ENCODE measurements at places on chromosomes 13 and 19.

DNA sequence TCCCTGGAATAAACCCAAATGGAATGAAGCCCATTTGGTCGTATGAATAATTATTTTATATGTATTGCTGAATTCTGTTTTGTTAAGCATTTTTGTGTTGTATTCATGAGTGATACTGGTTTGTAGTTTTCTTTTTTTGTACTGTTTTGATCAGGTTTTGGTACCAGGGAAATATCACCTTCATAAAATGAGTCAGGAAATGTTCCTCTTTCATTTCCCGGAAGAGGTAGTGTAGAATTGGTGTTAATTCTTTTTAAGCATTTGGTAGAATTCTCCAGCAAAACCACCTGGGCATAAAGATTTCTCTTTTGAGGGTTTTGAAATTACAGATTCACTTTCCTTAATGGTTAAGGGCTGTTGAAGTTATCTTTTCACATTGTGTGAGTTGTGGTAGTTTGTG, 13.3 kb downstream of the SPATA13 start:
- DNase-seq = no peak

DNA sequence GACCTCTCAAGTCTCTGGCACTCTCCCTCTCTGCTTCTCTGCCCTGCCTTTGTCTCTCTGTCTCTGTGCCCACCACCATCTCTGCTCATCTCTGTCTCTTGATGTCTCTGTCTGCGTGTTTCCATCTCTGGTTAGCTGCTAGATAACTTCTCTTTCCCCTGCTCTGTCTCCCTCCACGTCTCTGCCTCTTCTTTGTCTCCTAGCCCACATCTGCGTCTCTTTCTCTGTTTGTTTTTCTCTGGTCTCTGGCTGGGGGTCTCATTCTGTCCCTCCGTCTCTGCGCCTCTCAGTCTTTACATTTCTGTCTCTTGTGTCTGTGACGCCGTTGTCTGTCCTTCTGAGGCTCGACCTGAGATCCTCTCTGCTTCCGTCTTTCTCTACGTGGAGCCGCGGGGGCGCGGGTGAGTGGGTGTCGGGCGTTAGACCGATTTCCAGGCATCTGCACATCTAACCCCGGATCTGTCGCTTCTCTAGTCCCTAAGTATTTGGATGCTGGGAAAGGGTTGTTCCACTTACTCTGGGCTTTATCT, 386 bp downstream of the GIPR start:
- no peak for DNase-seq

- DNase-seq = no peak
These were observed 23.1 kb upstream of the ASPDH start for GRCh38 chr19:50536662-50537305.

GRCh38 chr13:46666727-46667456, 113.9 kb downstream of the LRCH1 start:
- DNase-seq = no peak

- no peak for DNase-seq
These were observed 467.9 kb downstream of the SLITRK1 start for GRCh38 chr13:83414393-83414792.

DNA sequence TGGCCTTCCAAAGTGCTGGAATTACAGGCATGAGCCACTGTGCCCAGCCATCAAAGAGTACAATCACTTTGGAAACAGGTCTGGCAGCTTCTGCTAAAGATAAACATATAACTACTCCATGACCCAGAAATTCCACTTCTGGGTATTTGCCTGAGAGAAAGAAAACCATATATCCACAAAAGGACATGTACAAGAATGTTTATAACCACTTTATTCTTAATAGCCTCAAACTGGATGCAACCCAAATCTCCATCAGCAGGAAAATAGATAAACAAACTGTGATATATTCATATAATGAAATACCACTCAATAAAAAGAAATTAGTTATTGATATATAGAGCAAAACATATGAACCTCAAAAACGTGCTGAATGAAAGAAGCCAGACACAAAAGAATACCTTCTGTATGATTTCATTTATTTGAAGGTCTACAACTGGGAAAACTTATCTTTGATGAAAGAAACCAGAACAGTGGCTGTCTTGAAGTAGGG, 40.5 kb downstream of the TEX26 start:
- no peak for DNase-seq

DNA sequence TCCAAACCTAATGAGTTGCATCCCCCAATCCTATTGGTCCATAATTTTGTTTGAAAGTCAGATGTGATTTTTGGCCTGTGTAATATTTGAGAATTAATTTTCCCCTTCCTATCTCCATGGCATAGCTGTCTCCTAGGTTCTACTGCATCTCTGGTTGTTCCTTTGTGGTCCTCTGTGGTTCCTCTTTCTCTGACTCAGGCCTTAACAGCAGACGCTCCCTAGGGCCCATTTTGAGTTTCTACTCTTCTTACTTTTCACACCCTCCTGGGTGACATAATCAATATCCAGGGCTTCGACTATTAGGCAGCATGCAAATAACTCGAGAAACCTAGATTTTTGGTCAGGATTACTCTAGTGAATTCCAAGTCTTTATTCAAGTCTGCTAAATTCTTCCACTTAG, 160.7 kb downstream of the RFC3 start:
- no peak for DNase-seq

DNA sequence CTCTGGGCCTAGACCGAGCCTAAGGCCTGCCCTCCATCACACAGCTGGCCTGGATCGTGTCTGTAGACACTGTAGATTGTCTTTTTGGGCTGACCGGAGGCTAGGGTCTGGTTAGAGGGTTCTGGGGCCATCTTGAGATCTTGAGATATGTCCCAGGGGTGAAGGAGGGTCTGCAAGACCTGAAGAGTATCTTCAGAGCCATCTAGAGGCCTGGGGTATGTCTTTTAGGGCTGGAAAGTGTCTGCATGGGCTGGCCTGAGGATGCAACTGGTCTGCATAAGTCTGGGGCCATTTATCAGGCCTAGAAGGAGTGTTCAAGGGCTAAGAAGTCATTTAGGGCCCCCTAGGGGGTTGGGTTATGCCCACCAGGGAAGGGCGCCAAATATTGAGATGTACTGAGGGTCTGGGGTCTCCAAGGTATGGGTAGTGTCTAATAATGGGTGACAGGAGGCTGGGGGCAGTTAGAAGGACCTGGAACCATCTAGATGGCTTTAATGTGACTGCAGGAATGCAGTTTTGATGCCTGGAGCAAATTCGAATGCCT, 555 bp downstream of the SCAF1 start:
- no peak for DNase-seq

DNA sequence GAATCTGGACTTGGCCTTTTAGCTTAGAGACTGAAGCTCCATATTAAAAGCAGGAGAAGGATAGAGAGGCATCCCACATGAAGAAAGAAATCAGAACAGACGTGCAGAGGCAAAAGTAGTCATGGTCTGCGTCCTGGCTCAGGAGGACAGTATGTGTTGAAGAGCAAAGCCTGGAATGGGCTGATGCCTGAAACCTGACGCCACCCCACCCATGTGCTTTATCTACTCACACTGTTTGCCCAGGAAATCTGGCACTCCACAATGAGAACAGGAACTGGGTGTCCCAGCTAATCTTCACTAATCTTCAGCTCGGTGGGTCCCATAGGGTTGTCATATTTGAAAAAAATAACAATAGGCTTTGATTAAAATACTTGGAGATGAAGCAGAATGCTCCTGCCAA, 549.0 kb upstream of the GPC6 start:
- peak; percentile 31 for DNase-seq

GRCh38 chr13:86601351-86601750, 802.1 kb upstream of the SLITRK6 start:
- DNase-seq = no peak

DNA sequence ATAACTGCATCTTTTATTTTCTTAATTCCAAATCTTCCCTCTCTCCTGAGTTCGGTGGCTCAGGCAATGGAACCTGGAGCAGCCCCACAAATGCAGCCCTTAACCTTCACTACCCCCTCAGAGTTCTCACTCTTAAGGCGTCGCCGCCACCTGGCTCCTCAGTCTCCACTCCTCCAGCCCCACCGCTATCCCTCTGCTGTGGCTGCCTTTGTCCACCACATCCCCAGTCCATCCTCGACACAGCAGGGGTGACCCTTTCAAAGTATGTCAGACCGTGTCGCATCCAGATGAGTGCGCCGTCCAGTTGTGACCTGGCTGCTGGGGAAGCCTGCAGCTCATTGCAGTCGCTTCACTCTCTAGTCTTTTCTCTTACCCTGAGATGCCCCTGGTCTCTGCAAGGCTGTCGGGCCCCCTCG, 1.0 kb downstream of the SPPL2B start:
- no peak for DNase-seq

- DNase-seq = peak; percentile 50
These were observed 26.3 kb upstream of the DCLK1 start for GRCh38 chr13:36157480-36157879.

DNA sequence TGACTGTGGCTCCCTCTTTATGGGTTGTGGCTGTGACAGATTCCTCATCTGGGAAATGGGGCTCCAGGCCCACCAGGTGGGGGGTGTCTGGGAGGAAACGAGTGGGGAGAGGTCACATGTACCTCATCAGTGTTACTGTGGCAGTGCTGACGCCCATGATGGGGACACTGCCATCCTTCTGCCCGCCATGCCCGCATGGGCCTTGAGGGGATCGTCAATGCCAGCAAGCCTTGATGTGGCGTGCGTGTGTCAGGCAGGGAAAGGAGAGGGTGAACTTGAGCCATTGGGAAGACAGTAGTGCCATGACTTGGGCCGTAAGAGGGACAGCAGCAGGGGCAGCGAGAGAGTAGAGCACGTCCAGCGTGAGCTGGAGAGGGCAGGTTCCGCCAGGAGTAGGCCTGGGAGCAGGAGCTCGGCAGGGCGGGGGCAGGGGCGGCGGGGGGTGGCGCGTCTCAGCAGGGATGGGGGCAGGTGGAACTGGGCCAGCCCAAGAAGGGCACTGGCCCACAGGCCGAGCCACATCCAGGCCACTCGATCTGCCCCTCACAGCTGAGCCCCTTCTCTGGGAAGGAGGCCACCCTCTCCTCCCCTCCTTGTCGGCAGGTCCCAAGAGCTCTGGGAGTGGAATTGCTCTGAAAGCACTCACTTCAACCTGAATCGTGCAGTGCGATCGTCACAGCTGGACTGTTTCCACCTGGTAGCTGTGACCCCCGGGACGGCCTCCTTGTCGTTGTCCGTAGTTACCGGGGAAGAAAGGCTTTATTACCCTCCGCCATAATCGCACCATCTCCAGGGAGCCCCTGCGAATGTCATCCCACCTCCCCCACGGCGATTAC, 9.9 kb downstream of the KLHL26 start:
- no peak for DNase-seq

GRCh38 chr19:41527089-41527488, 48.9 kb upstream of the CEACAM21 start:
- DNase-seq = no peak

DNA sequence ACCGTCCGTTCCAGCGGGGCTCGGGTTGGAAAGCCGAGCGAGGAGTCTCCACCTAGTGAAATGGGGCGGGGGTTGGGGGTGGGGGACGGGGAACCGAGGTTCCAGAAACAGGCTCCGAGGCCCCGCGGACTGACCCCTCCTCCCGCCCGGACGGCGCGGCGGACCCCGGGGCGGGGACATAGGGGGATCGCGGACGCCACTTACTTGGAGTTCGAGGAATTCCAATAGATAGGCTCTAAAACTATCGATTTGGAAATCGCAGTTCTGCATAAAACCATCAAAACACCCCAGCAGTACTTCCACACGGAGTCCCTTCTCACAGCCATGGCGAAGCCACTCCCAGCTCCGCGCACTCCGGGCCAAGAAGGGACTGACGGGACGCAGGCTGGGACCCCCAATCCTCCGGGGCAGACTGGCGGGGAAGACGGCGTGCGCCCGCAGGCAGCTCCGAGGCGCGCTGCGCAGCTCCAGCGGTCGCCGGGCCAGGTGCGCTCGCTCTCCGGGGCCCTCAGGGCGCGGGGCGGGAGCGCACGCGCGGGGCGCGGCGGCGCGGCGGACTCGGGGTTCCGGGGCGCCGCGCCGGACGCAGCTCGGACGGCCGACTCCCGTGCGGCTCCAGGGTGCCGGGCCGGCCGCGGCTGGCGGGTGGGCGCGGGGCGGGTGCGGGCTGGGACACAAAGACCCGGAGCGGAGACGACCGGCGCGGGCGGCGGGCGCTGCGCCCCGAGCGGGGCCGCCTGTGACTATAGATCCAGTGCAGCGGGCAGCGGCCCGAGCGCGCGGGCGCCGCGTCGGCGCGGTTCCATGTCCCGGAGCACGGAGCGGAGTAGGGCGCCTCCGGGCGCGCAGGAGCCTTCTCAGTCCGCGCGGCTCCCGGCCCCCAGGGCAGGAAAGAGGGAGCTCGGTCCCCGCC, 567 bp downstream of the EFNB2 start:
- peak; percentile 23 for DNase-seq

Measured in COR-L47 (cell line).